Stimulated activated naive CD8-positive, alpha-beta T cell treated with anti-CD3 and anti-CD28 coated beads, Interleukin-15, Interleukin-2, amounts not matched to agents 100 U/mL and 50 U/mL, for 24 hours (primary cell): ENCODE measurements at places on chromosomes 4 and X.
A peak's percentile ranks its signal among the peaks of the same experiment; 100 is the strongest.

DNA sequence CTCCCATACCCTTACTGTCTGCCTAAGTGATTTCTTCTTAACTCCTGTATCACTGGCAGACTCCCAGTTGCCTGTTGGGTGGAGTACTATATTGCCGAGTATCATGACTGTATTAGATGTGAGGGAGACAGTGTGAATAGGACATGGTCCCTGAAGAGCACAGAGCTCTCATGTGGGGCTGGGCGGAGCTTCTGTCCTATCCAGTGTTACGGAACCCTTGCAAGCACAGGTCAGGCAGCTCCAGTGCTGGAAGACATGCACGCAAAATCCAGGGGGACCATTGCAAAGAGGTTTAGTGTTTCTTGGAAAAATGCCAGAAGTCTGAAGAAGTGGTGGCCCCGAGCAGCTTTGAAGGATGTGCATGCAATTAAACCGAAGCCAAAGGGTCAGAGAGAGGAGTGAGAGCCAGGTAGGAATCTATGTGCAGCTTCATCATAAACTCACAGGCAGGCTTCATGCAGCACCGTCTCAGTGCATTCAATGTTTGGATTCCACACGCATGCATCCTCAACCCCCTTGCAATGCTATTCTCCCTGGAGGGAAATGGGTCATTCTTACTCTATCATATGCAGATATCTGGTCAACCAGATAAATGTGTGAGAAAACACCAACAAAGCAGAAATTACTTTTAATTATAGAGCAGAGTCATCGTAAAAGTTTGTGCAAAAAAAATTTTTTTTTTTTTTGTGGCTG is 49.7 kb upstream of the DHRSX start:
- DNase-seq = no peak

GRCh38 chr4:188976644-188977115 is 837.4 kb downstream of the TRIML1 start:
- DNase-seq = no peak

DNA sequence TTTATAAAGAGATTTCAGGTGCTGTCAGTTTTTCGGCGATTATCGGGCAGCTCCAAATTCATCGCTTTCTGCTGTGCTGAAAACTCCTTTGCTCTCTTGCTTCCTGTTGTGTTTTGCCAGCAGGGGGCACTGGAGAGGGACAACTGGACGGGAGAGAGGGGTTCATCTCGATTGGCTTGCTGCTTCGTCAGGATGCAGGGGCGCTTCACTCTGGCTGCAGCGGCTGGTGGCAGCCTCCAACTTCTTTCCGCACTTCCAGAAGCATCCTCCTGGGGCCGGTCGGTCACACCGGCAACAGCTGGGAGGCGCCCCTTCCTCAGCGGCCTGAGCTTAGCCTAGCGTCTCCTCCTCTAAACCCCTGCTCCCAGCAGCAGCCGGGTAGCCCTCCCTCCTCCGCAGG is 29.5 kb downstream of the MSL3 start:
- DNase-seq = peak; percentile 81

DNA sequence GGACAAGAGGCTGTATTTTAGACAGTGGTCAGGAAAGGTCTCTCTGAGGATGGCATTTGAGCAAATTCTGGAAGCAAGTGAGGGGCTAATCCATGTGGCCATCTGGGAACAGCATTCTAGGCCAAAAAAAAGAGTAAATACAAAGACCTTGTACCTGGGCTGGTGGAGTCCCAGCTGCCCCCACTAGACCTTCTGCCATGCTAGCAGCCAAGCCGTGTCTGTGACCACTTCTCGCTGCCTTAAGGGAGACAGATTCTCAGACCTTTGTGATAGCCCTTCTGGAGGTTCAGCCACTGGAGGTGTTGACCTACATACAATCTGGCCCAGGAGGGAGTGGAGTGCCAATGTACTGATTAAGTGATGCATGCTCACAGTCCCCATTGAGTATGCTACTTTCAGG is 506.2 kb downstream of the MID1IP1 start:
- no peak for DNase-seq

DNA sequence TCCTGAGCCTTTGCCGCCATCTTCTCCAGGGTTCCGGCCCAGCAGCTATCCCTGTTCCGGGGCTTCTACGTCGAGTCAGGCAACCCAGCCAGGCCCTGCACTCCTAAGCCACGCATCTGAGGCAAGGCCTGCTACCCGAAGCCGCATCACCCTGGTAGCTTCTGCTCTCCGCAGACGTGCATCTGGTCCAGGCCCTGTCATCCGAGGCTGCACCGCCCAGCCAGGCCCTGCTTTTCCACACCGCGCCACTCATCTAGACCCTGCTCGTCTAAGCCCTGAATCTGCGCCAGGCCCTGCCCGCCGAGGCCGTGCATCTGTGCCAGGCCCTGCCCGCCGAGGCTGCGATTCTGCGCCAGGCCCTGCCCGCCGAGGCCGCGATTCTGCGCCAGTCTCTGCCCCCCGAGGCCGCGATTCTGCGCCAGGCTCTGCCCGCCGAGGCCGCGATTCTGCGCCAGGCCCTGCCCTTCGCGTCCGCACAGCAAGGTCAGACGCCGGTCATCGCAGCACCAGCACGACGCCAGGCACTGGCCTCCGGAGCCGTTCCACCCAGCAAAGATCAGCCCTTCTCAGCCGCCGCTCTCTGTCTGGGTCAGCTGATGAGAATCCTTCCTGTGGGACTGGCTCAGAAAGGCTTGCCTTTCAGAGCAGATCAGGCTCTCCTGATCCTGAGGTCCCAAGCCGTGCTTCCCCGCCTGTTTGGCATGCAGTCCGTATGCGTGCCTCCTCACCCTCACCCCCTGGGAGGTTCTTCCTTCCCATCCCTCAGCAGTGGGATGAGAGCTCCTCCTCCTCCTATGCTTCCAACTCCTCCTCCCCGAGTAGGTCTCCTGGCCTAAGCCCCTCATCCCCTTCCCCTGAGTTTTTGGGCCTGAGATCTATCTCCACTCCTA is 75.1 kb downstream of the NUDT10 start:
- no peak for DNase-seq

DNA sequence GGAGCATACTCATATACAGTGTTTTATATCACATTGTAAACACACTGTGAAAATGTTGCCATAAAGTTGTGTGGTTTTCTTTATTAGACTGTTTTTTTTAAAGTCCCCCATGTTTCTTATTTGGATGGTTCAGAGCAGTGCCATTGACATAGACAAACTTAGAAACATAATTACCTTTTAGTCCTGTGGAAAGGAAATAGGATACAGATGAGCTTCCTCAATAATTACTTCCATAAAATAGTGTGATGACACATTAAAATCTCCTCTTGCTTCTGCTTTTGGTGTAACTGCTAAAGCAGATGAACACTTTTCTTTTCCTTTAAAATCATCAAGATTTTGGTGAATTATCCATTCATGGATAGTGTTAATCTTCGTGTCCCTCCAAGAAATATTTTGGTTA is 52.9 kb upstream of the LIMCH1 start:
- DNase-seq = no peak

DNA sequence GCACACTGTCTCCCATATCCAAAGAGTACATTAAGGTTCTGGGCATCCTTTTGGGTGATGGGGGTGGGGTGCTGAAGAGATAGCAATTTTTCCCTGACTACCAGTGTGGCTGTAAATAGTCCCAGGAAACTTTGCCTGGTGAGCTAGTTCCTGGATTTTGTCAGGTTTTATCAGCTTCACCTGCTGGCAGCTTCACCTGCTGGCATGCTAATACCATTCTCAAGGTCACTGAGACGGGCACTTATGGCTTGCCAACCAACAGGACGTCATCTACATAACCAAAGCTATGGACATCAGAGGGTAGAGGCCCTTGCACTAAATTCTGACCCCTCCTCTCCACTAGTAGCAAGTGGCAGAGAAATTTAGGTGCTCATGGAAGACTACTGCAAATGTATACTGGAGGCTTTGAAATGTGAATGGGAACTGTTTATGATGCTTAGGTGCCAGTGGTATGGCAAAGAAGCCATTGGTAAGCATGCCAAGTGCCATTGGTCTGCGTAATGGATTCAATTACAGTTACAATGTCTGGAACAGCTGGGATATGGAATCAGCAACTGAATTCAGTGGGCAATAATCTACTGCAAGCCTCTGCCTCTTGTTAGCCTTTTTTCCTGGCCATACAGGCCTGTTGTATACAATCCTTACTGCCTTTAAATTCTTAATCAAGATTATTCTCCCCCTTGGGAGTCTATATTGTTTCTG is 71.6 kb upstream of the SH3RF1 start:
- DNase-seq = no peak

GRCh38 chr4:78645853-78646757 is 94.5 kb downstream of the ANXA3 start:
- no peak for DNase-seq

GRCh38 chr4:118740869-118741268 is 55.7 kb downstream of the METTL14 start:
- no peak for DNase-seq

DNA sequence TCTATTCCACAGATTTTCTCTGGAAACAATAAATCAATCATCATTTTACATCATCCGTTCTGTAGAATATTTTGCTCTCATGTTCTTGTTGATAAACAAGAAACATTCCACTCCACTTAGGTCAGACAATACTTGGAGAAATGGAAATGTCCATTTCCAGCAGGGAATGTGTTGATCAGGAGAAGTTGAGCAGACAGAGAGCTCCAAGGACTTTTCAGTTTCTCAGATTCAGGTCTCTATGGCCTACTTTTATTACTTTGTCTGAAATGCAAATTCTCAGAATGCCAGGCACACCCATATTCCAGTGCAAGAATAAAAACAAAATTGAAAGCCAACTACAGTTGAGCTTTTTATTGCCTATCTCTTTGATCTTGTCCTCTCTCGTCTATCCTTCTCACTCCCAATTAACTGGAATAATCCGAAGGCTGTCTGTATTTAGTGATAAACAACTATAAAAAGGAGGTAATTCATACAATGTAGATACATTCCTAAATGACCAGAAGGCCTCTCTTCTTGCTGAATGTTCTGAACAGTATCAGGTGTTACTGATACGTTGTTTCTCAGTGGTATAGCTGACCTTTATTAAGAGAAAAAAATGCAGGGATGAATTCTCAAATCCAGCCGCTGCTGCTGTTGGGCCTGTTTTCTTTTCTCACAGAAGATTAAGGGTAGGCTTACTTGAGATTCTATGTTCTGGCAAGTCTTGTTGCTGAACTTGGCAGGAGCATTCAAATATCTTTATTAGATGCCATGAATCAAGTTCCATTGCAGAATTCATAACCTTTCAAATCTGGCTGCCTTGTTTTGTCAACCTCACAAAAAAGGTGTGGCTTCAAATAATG is 72.1 kb downstream of the HPGD start:
- DNase-seq = no peak

- DNase-seq = no peak
Measured at GRCh38 chr4:47406408-47406807, 57.1 kb downstream of the COMMD8 start.

GRCh38 chr4:76200771-76201231 is 12.8 kb downstream of the SCARB2 start:
- peak; percentile 26 for DNase-seq

DNA sequence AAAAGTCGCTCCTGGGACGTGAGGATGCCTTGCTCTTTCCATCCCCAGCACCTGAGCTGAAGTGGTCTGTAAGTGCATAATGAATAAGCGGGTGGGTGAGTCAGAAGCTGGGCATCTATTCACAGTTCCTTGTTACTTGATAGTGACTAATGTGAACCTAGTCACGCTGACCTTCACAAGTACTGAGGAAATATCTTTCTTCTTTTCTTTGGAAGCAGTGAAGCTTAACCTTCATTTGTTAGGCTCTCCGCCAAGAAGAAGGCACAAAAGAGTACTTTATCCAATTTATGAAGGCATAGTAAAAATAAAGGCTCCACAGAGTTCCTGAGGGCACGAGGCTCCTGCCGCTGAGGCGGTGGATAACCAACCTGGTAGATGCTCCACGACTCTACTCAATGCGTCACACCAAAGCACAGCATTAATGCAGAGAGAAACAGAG is 475.7 kb upstream of the SLIT2 start:
- DNase-seq = no peak

DNA sequence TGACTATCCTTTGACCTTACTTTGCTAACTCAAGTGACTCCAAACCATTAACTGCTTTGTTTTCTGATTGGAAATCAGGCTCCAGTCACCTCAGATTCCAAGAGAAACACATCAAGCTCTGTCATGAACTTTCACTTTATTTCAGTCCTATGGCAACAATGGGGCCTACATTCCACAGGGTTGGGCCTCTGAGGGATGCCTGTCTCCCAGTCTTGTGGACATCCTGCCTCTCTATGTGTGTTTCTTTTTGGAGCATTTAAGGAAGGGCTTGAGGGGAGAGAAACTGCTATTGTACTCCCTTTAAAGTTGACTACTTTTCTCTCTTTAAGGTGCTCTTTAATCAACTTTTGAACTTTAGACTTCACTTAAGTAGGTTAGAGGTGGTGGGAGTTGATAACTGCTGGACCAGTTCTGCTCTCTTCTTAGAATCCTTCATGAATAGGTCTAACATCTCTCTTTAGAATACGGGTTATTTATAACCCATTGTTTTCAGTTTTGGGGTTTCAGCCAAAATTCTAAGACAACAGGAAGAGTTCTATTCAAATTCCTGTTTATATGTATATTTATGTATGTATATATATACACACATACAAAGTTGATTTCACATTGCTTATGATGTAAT is 274.3 kb upstream of the NR3C2 start:
- DNase-seq = no peak

DNA sequence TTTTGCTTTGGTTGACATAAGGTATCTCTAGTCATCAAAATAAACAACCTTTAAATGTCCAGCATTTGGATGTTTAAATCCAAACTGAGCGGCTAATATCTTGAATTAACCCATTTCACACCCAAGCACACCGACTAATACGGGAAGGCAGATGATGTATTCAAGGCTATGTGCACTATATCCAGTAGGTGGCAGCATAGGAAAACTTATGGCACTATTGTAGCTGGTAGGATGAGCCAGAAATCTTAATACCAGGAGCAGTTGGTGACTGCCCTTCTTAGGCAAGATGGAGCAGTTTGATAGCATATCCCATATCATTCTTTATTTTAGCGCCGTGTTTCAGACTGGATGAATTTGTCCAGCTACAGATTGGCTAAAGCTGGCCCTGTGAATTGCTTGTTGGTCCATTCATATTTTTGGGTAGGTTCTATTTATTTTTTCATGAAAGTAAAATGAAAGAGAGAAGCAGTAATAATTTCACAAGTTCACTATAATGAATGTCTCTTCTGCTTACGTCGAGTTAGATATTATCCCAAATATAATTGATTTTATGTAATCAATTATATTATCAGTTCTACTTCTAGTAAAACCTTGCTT is 24.4 kb downstream of the UCHL1 start:
- peak; percentile 7 for DNase-seq

- no peak for DNase-seq
Measured at GRCh38 chrX:30997411-30997810, 74.4 kb downstream of the FTHL17 start.

- DNase-seq = no peak
Measured at GRCh38 chrX:57977992-57978391, 67.7 kb upstream of the ZXDA start.

GRCh38 chrX:81280148-81280547 is 78.2 kb downstream of the SH3BGRL start:
- no peak for DNase-seq
